Stimulated activated CD8-positive, alpha-beta memory T cell treated with anti-CD3 and anti-CD28 coated beads, Interleukin-15, amount 100 ng/mL, for 1 hour (primary cell): ENCODE measurements at places on chromosomes 1 and 21.

DNA sequence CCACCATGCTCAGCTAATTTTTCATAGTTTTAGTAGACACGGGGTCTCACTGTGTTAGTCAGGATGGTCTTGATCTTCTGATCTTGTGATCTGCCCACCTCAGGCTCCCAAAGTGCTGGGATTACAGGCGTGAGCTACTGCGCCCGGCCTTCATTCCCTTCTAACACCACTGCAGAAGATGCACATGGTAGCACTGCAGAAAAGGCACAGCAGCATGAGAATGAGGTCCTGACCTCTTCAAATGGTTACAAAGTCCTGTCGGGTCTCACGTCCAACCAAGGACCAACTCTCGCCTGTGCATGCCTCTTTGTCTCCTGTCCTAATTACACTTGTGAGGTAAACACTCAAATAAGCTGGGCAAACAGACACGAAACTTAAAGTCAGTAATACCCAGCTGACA is 83.0 kb upstream of the GCLM start:
- DNase-seq, result no peak

DNA sequence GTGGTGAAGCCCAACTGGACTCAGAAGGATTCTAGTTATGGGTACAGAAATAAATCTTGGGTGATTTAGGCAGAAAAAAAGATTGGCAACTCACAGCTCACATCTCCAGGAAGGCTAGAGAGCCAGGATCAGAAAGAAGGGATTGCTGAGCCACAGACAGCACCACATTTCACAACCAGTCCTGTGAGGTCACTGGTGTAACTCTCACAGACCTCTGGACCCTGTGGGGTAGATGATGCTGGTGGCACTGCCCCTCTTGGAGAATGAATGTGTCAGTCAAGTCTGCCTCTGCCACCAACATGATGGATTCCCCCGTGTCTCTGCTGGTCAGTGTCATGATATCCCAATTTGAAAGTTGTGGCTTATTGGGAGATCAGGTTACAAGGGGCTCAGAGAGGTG is 70.9 kb upstream of the HMCN1 start:
- no peak for DNase-seq

DNA sequence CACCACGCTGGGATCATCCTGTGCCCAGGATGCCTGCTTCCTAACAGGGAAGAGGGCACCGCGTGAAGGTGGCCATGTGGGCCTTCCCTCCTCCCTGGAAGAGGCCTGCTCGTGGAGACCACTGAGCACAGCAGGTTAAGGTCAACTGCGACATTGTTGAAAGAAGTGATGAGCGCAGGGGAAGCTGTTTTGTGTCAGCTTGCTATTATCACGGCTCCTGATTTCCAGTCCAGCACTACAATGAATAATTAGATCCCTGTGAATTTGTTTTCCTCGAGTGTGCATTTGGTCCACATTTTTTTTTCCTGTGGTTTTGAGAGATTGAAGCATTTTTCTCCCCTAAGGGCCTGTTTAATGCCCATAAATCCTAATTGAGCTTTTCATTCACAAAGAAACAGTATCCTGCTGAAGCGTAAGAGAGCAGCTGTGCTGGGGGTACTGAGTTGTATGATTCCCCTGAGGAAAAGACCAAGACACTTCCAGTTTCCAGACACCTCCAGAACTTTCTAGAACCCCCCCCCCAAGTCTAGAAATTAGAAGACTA is 204.9 kb downstream of the KCNJ6 start:
- no peak for DNase-seq

GRCh38 chr1:197928849-197929336 is 11.7 kb downstream of the LHX9 start:
- DNase-seq, result no peak

- DNase-seq, result no peak
These were observed 165.6 kb downstream of the DUSP10 start for GRCh38 chr1:221576268-221576667.

DNA sequence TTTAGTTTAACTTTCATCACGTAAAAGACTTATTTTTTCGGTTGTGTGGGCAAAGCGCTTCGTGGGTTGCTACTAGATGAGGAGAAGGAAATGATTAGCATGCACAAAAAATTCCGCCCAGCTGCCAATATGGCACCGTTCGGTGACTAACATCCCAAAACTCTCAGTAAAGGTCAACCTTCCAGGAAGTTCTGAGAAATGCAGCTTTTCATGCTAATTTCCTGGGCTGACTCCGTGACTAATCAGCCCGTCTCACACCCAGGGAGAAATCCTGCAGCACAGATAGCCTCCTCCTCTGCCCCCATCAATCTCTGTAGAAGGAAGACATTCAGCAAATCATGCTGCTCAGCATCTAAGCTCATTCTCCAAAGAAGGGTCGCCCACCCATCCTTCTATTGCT is 34.1 kb downstream of the TMCO4 start:
- DNase-seq, result no peak

GRCh38 chr1:14869187-14869586 is 270.7 kb downstream of the KAZN start:
- DNase-seq, result no peak

DNA sequence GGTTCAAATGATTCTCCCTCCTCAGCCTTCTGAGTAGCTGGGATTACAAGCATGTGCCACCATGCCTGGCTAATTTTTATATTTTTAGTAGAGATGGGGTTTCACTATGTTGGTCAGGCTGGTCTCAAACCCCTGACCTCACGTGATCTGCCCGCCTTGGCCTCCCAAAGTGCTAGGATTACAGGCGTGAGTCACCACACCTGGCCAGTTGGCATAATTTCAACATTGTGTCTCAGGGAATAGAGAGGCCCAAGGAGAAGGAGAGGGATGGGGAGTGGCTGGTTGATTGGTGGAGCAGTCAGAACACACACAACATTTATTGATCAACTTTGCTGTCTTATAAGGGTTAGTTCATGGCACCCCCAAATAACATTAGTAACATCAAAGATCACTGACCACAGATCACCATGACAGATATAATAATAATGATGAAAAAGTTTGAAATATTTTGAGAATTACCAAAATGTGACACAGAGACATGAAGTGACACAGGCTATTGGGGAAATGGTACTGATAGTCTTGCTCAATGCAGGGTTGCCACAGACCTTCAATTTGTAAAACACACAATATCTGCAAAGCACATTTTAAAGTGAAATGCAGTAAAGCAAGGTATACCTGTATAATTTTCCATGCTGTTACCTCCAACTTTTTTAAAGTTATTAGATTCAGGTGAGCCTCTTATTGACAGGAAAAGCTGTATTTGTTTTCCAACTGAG is 15.8 kb upstream of the CYB5R1 start:
- DNase-seq, result no peak

- DNase-seq, result no peak
These were observed 70.0 kb downstream of the NVL start for GRCh38 chr1:224259986-224260385.

DNA sequence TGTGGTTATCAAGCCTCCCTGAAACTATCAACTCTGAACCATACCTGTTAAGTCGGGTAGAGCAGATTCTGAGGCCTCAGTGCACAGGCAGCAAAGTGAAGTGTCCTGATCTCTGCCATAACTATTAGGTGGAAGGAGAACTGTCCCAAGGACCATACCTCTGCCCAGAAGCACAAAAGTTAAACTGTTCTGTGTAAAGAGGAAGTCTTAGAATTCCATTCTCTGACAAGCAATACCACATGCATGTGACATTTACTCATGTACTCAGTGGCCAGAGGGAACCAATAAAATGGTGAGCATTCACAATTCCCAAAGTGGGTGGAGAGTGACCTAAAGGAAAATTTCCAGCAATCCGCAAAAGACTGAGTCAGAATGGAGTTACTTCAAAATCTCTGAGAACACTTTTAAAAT is 61.0 kb downstream of the TOR3A start:
- no peak for DNase-seq

DNA sequence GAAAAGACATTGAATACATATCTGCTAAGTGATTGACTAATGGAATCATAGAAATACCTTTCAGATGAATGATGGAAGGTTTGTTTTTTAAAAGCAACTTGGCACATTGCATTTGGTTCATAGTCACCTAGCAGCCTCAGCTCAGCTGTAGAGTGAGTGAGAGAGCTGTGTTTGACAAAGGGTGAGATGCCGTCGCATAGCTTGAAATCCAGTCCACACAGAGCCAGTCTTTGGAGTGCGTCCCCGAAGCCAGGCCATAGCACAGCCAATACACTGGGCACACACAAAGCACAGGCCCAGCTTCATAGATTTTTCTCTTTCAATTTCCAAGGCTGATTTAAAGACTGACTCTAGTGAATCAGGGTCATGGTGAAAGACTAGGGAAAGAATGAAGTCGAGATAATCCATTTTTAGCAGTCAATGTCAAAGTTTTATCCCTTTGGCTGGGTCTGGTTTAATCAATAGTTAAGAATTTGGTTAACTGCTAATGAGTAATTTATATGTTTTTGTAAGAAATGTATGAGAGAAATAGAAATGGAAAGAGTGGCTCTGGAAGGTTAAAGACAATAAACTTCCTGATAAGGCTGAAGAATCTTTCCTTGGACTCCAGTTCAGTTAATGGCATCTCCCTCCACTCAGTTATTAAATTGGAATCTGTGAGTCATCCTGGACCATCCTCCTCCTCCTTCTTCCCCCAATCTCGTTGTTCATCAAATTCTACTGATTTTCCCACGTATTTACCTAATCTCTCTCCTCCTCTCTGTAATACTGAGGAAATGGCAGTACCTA is 101.2 kb upstream of the IRF2BP2 start:
- DNase-seq, result no peak

GRCh38 chr1:205440476-205441317 is 15.1 kb downstream of the BLACAT1 start:
- DNase-seq, result peak; percentile 14

- no peak for DNase-seq
These were observed 882.2 kb upstream of the B3GALT2 start for GRCh38 chr1:194068446-194069167.

DNA sequence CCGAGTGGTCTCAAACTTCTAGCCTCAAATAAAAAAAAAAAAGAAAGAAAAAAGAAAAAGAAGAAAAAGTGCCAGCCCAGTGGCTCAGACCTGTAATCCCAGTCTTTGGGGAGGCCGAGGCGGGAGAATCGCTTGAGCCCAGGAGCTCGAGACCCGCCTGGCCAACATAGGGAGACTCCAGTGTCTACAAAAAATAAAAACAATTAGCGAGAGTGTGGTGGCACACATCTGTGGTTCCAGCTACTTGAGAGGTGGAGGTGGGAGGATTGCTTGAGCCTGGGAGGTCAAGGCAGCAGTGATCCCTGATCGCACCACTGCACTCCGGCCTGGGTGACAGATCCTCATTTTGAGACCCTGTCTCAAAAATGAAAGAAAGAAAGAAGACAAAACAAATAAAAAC is 1.4 kb upstream of the PTGFRN start:
- no peak for DNase-seq

- DNase-seq, result no peak
These were observed 56.5 kb upstream of the BACH1 start for GRCh38 chr21:29242201-29242600.

GRCh38 chr1:107404756-107405155 is 263.9 kb downstream of the NTNG1 start:
- DNase-seq, result no peak

- DNase-seq, result no peak
These were observed 15.0 kb downstream of the DPT start for GRCh38 chr1:168714012-168714411.

- DNase-seq, result no peak
These were observed 16.7 kb downstream of the C1orf174 start for GRCh38 chr1:3883194-3883925.

DNA sequence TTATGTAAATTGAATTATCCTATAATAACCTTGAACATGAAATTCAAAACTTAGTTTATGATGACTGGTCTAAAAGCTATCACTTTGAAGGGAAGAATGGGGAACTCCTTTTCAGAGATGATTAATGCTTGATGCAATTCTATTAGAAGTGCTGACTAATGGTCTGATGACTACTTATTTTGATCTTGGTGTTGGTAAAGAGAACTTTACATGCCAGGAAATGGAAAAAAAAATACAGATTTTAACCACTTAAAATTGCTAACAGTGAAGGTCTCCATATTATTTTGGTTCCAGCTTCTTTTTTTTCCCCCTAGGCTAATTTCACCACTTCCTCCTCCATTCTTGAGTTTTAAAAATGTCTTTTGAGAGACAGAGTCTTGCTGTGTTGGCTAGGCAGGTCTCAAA is 22.9 kb downstream of the S1PR1 start:
- DNase-seq, result no peak

DNA sequence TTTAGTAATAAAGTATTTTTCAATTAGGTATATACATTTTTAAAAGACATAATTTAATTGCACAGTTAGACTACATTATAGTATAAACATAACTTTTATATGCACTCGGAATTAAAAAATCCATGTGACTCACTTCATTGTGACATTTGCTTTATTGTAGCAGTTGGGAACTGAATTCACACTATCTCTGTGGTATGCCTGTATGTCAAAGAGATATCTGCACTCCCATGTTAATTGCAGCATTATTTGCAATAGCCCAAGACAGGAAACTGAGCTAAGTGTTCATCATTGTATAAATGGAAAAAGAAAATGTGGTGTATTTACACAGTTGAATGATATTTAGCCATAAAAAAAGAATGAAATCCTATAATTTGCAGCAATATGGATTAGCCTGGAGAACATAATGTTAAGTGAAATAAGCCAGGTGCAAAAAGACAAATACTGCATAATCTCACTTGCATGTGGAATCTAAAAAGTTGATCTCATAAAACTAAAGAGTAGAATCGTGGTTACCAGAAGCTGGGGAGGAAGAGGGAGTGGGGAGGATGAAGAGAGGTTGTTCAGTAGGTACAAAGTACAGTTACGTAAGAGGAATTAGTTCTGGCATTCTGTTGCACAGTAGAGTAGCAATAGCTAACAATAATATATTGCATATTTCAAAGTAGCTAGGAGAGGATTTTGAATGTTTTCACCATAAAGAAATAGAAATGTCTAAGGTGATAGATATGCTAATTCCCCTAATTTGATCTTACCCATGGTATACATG is 64.8 kb downstream of the DPT start:
- no peak for DNase-seq

DNA sequence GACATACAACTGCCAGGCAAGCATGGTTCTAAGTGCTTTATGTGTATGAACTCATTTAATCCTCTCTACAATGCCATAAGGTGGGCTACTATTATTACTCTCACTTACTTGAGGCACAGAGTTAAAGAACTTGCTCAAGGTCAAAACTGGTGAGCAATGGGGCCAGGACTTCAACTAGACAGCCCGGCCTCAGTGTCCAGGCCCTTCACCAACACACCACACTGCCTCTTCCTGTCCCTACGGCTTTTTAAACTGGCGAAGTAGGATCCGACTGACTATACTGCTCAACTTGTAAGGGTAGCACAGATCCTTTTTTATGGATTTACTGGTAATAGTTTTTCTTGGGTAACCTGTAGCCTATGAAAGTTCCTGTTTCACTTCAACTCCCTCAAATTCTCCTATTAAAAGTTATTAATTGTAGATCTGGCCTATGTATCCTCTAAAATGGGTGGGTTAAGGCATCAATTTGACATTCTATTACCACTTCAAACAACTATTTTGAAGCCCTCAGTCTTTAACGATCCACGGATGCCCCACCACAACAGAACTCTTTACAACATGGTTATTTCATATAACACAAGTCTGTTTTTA is 4.3 kb downstream of the ERRFI1 start:
- DNase-seq, result no peak
